ENCODE measurements at places on chromosomes 13 and 19.

- peak; percentile 54 for DNase-seq
These were observed 814 bp downstream of the S1PR2 start for GRCh38 chr19:10230173-10230860.

- DNase-seq, result no peak
These were observed 51.8 kb upstream of the GPI start for GRCh38 chr19:34313188-34313587.

DNA sequence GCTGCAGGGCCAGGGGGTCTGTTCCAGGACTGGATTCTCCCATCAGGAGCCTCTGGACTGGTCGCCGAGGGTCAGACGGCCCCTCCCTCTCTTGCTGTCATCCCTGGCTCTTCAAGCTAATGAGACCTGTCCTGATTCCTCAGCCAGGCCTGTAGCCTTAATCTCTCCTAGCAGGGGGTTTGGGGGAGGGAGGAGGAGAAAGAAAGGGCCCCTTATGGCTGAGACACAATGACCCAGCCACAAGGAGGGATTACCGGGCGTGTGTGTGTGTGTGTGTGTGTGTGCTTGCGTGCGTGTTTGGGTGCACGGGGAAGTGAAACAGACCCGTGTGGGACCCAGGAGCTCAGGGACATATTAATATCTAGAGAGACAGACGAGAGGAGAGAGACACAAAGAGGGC, 1.9 kb upstream of the CRX start:
- no peak for DNase-seq

- DNase-seq, result no peak
These were observed 4.3 kb upstream of the RAP2A start for GRCh38 chr13:97429681-97430081.

DNA sequence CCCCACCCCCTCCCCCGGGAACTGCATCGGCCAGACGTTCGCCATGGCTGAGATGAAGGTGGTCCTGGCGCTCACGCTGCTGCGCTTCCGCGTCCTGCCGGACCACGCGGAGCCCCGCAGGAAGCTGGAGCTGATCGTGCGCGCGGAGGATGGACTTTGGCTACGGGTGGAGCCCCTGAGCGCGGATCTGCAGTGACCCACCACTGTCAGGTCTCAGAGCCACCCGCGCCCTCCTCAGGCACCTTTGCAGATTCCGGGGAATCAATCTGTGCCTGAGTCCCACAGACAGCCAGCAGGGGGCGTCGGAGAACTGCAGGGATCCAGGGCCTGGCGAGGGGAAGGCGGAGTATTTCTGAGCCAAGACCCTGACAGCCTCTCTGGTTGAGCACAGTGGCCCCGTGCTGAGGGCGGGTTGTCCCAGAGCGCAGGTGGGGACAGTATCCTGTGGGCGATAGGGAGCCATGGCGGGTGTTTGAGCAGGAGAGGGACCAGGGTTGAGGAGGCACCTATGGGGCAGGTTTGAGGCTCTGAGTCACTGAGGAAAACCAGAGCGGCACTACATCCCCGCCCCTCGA, 30.4 kb upstream of the CYP4F8 start:
- DNase-seq, result peak; percentile 83

DNA sequence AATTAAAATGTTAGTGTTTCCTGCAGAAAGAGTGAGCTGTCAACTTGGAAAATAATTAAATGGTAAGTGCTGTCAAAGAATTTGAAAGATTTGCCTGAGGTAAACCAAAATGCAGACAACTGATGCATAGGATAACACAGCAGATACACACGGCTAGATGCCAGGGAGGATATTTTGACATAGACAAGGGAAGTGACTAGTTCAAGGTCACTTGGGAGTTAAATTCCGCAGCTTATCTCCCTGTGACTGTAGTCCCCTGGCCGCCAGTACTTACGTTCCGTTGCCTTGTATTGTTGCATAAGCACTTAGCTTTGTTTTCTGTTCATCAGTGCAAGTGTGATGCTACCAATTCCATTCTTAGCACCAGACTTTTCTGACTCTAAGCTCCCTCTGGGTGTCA, 247.3 kb upstream of the MAB21L1 start:
- no peak for DNase-seq

DNA sequence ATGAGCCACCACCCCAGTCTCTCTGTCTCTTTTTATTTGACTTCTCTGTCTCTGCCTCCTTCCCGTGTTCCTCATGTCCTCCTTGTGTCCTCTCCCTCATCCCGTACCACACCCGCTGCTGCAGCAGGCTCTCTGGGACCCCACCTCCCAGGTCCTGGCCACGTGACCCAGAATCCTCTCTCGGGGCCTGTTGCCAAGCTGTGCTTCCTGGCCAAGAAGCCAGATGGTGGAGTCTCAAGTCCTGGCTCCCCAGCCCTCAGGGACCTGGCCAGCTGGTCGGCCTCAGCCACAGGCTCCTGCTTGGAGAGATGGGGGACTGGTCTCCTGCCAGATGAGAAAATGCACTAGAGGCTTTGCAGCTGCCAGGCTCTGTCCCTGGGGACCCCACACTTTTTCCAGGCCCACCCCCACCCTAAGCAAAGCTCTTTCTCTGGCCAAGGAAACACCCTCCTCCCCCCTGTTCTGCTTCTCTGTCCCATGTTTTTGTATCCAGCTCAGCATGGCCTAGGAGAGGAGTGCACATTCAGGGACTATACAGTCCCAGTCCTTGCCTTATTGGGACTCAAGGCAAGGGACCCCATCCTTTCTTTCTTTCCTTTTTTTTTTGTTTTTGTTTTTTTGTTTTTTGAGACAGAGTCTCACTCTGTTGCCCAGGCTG, 34.3 kb upstream of the SHKBP1 start:
- DNase-seq, result no peak

DNA sequence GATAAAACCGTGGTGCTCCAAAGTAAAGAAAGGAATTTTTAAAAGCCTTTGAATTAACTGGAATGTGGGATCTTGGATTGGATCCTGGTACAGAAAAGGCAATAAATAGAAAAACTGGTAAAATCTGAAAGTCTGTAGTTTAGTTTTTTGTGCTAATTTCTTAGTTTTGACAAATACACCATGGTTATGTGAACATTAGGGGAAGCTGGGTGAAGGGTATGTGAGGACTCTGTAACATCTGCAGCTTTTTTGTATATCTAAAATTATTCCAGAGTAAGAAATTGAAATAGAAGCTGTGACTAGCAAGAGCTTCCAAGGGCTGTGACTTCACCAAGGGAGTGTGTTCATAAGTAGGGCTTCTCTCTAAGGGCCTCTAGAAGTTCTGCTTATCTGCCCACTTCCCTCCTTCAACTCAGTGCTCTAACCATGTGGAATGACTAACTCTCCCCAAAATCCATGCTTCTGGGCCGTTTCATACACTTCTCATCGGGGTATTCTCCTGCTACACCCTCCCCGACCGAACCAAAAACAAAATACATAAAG, 26.5 kb downstream of the ARHGAP35 start:
- no peak for DNase-seq

GRCh38 chr19:6739390-6739882, at the start of gene TRIP10:
TSS of gene TRIP10 (plus strand) at chr19:6739680. CDS start at chr19:6739762, 82 bp downstream.
- peak; percentile 73 for DNase-seq

DNA sequence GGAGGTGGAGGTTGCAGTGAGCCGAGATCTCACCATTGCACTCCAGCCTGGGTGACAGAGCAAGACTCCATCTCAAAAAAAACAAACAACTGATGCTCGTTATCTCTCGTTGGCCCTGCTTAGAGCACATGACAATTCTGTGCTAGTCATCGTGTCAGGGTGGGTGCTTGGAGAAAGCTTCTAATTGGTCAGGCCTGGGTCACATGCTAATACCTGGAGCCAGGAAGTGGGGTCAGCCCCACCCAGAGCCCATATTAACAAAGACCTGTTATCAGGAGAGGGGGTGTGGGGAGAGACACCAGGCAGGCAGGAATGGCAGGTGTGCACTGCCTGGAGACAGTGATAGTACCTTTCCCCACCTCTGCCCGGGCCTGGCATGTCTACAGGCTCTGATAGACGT, 84.9 kb downstream of the DPF1 start:
- DNase-seq, result no peak

DNA sequence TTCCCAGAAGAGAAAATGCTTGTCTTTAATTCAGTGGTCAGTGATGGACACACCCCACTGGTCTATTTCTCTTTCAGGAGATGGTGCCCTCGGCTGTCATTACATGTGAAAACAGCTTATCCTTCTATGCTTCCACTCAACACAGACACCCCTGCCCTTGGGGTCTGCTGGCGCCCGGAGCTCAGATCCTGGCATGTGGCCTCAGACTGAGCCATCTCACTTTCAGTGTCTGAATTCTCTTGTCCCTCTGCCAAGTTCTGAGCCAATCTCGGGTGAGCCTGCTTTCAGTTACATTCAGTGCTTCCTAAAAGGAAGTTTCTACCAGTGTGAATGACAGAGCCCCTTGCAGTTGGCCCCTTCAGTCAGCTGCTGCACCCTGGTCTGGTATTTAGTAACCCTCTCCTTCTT, 293.6 kb downstream of the DNAJC15 start:
- DNase-seq, result no peak

- DNase-seq, result no peak
These were observed 1.3 kb downstream of the ARHGAP45 start for GRCh38 chr19:1068009-1069001.

GRCh38 chr19:55212447-55212846, 3.1 kb upstream of the PTPRH start:
- peak; percentile 35 for DNase-seq

DNA sequence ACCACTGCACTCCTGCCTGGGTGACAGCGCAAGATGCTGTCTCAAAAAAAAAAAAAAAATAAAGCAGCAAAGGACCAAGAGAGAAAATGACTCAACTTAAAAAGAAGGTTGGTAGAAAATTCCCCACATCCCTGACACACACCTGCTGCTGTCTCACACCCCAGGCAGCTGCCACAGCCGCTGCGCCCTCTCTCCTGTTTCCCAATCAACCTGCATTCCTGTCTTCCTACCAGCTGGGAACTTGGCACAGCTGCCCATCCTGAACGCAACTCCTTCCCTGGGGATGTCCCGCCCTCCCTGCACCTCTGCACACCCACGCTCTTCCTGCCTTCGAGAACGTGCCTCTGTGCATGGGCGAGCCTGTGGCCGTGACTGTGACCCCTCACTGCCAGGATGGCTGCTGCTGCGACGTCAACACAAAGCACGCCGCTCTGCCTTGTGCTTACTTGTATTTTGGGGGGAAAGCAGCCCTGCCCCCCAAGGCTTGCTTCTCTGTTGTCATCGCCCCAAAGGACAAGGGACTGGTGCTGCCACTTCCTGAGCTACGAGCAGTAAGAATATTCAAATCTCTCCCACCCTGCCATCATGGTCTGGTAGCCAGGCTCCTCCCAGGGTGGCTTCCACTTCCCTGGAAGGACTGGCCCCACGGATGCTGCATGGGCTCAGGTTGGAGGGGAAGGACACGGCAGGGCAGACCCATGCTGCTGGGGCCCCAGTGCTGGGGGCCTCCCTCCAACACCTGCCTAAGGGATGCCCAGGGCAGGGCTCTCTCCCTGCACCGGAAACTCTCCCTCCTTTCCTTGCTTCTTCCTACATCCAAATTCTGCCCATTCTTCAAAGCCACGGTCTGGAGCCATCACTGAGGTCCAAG, 20.7 kb downstream of the SH3GL1 start:
- peak; percentile 28 for DNase-seq

DNA sequence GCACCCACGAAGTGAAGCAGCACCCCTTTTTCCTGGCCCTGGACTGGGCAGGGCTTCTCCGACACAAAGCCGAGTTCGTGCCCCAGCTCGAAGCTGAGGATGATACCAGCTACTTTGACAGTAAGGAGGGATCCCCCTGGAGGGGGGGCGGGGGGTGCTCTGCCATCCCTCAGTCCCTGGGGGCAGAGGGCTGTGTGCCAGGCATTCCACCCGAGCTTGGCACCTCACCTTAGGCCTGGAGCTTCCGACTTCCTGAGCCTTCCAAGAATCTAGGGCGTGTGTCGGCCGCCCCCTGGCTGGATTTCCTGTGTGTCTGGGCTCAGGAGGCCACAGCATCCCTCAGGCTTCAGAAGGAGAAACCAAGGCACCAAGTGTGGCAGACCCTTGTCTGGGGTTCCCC, 15.7 kb upstream of the PIK3R2 start:
- DNase-seq, result no peak

DNA sequence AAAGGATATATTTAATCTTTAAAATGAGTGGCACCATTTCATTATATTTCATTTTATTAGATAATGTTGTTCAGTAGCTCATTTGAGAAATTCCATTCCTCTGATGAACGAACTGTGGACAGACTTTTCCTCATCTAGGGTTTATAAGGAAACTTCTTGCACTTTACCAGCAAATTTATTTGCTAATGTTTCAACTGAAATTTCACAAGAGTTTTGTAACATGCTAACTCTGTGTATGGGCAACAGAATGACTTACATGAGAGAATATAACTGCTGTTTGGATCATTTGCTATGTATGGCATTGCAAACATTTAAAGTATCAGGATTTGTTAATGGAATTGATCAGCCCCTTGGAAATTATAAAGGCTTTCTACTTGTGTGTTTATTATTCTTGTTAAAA, 3.7 kb upstream of the IRS2 start:
- DNase-seq, result no peak

DNA sequence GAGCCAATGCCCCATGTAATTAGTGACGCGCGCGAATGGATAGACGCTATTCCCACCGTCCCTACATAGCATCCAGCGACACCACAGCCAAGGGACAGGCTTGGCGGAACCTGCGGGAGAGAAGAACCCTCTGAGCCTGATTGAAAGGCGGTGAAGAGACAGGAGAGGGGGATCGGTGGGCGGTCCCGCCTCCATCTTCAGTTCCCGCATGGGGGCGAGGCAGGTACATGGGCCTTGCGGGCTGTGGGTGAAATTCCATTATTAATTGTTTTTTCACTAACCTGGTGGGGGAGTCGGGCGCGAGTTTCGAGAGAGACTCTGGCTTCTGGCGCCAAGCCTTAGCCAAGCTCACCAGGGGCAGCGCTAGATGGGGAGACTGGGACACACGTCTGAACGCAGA, 8.4 kb upstream of the TEX101 start:
- no peak for DNase-seq

GRCh38 chr19:35641515-35642151, at the start of gene ETV2:
TSS of gene ETV2 (plus strand) at chr19:35641745. CDS start at chr19:35642461, 716 bp downstream.
- peak; percentile 29 for DNase-seq

DNA sequence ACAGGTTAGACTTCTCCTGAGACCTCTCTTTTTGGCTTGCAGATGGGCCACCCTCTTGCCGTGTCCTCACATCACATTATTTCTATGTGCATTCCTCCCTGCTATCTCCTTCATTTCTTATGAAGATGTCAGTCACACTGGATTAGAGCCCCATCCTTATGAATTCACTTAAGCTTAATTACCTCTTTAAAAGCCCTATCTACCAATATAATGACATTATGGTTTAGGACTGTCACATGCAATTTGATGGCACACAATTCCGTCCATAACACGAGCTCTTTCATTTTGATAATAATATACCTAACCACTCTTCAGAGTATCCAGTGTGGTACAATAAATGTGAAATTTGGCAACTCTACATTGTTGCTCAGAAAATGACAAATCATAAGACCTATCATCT, 1037.3 kb downstream of the DIAPH3 start:
- DNase-seq, result no peak

GRCh38 chr19:48719263-48720171, at the start of gene MAMSTR:
TSS of gene MAMSTR (minus strand) at chr19:48719725. CDS start at chr19:48719031, 694 bp downstream.
- no peak for DNase-seq

GRCh38 chr13:81318231-81319019, 977.5 kb upstream of the SPRY2 start:
- no peak for DNase-seq
